ENCODE measurements at places on chromosomes 11 and 22.

GRCh38 chr11:26065944-26066343, 266.0 kb upstream of the ANO3 start:
- DNase-seq = no peak

- no peak for DNase-seq
Observed at GRCh38 chr11:19084661-19085315, 24.3 kb upstream of the MRGPRX2 start.

GRCh38 chr11:73978576-73979086, 4.0 kb downstream of the UCP2 start:
- DNase-seq = no peak

- DNase-seq = no peak
Observed at GRCh38 chr11:33403344-33403743, 146.2 kb downstream of the HIPK3 start.

- no peak for DNase-seq
Observed at GRCh38 chr22:24981066-24981465, 28.6 kb downstream of the KIAA1671 start.

DNA sequence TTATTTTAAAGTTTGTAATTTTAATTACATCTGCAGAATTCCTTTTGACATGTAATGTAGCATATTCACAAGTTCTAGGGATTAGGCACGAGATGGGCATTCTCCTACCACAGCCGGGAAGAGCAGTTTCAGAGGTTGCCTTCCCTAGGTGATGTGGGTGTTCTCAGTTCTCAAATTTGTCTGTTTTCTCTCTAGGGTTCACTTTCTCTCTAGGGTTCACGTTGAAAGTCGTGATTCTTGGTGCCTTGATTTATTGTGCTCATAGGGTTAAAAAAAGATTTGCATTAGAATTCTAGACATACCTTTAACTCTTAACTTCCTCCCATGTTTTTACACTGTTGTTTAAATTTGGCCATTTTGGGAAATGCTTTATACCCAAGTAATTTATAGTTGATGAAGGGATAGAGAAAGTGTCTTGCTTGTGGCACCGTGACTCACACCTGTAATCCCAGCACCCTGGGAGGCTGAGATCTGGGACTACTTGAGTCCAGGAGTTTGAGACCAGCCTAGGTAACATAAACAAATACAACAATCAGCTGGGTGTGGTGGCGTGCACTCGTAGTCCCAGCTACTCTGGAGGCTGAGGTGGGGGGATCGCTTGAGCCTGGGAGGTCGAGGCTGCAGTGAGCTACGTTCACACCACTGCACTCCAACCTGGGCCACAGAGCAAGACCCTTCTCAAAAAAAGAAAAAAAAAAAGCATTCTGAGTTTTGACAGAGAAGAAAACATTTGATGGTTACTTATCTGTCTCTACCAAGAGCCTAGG, 3.6 kb downstream of the MED15 start:
- DNase-seq = no peak

GRCh38 chr22:38953577-38954413, 3.6 kb upstream of the APOBEC3A start:
- DNase-seq = peak; percentile 73

GRCh38 chr11:110323786-110324185, 27.4 kb upstream of the RDX start:
- DNase-seq = no peak

DNA sequence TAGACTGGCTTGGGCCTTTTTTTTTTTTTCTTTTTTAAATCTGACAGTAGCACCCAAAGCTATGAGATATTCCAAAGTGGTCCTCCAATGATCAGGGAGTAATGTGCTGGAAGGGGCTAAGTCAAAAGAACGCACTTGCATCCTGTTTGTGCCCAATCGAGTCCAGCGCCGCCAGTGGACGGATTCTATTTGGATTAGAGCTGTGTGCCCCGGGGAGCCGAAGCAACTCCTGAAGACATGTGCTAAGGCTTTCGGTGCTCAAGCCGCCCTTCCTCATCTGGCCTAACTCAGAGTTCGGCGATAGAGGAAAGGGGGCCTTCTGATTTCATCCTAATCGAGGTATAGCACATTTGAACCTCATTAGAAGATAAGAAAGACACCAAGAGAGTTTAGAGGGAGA, 147.8 kb upstream of the NECTIN1 start:
- DNase-seq = no peak

Data from stimulated activated CD4-positive, alpha-beta T cell treated with anti-CD3 and anti-CD28 coated beads, Interleukin-2, amount 100 ng/mL, for 24 hours (primary cell).